ENCODE measurements at places on chromosomes 5 and 9.
A peak's percentile ranks its signal among the peaks of the same experiment; 100 is the strongest.

- no peak for DNase-seq
Measured at GRCh38 chr9:35074141-35074540, 1.7 kb upstream of the VCP start.

- no peak for DNase-seq
Measured at GRCh38 chr9:131358556-131358955, 35.3 kb upstream of the PRRC2B start.

DNA sequence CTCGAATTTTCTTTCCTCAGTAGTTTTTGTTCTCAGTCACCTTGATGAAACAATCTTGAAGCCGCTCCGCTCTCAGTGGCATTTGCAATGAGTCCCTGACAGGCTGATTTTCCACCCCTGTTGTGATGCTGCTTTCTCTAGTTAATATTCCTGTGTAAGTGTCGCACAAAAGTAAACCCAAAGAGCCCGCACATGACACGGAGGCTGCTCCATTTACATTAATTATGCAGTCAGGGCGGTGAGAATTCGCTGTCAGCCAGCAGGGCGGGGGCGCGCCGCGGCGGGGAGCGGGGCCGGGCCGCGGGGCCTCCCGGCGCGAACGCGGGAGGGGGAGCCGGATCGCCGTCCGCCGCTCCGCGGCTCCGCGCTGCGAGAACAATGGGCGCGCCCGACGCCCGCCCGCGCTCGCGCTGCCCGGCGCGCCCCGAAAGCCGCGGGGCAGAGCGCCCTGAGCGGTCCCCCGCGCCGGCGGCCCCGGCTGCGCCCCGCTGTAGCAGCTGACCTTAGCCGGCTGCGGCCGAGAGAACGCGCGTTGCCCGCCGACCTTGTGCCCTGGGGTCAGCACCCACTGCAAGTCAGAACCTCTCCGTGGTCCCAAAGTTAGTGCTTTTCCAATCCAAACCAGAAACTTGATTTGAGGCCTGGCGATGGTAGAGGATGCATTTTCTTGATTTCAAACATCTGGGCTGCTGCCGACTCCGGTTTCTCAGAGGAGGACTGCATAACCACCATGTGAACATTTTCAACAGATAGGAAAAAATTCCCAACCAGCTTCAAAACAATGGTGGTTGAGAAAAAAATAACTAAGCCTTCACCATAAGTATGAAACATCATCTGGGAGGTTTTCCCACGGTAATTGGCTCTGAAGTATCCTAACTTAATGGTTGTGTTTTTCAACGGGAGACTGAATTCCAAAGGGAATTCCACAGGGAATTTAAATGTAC lies 142.6 kb downstream of the PBX3 start:
- peak; percentile 66 for DNase-seq

GRCh38 chr9:84567805-84568204 lies 101.7 kb upstream of the NTRK2 start:
- no peak for DNase-seq

DNA sequence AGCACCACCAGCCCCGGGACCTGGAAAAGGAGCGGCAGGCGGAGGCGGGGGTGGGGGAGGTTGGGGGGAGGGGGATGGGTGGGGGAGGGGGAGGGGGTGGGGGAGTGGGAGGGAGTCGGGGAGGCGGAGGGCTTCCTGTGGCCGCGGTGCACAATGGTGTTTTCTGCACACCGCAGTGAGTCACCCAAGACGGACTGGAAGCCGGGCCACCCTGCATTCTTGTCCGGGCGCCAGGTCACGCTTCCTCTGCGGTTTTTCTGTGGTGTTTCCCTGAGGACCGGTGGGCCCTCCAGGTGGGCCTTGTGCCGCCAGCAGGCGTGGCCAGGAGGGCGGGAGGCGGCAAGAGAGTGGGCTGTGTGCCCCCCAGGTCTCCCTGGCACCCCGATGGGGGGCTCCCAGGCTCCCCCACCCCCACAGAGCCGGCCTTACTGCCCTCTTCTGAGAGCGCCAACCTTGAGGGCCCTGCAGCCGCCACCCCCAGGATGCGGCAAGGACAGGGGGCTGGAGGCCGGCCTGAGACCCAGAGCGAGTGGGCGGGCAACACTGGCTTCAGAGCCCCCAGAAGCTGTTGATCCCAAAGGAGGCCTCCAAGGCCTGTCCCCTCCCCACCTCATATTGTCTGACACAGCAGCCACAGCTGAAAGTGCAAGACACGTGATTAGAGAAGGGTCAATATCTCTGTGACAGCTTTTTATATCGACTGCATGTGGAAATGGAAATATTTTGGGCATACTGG lies 11.1 kb downstream of the EXD3 start:
- DNase-seq: peak; percentile 96

DNA sequence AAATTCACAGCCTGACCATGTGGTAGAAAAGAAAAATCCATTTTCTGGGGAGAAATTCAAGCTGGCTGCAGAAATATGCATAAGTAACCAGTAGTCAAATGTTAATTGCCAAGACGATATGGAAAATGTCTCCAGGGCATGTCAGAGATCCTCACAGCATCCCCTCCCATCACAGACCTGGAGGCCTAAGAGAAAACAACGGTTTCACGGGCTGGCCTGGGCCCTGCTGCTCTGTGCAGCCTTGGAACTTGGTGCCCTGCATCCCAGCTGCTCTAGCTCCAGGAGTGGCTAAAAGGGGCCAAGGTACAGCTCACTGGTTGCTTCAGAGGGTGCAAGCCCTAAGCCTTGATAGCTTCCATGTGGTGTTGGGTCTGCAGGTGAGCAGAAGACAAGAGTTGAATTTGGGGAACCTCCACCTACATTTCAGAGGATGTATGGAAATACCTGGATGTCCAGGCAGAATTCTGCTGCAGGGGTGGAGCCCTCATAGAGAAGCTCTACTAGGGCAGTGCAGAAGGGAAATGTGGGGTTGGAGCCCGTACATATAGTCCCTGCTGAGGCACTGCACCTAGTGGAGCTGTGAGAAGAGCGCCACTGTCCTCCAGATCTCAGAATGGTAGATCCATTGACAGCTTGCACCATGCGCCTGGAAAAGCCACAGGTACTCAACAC lies 49.7 kb downstream of the PTBP3 start:
- no peak for DNase-seq

GRCh38 chr9:126666155-126666803 lies 52.6 kb downstream of the LMX1B start:
- DNase-seq: no peak

- no peak for DNase-seq
Measured at GRCh38 chr5:62299600-62299999, 6.4 kb upstream of the KIF2A start.

- DNase-seq: no peak
Measured at GRCh38 chr9:8864545-8864896, 1064.9 kb upstream of the DMAC1 start.

- DNase-seq: no peak
Measured at GRCh38 chr9:110220809-110221208, 12.8 kb upstream of the C9orf152 start.

DNA sequence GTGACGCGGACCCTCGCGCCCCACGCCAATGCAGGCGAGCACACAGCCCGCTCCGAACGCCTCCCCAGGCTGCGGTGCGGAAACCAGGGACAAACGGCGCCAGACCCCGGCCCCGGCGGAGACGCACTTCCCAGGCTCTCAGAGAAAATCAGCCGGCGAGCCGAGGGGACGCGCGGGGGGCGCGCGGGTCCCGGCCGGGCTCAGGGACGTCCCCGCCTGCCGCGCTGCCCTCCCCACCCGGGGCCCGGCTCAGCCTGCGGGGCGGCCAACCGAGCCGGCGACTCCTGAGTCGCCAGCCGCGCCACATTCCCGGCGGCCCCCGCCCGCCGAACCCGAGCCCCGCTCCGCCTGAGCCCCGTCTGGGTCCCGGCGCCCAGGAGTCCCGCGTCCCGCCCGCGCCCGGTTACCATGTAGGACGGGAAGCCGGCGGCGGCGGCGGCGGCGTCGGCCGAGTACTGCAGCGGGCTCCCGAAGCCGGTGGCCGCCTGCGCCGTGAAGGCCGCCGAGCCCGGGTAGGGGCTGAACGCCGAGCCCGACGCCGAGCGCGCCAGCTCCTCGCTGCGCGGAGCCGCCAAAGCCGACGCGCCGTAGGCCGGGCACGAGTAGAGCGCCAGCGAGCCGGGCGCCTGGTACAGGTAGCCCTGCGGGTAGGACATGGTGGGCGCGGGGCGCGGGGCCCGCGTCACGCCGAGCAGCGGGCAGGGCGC lies 566 bp downstream of the IRX2 start:
- no peak for DNase-seq

Data from choroid plexus epithelial cell (primary cell).